HCEC 1CT (cell line): ENCODE measurements at places on chromosomes 4 and X.

DNA sequence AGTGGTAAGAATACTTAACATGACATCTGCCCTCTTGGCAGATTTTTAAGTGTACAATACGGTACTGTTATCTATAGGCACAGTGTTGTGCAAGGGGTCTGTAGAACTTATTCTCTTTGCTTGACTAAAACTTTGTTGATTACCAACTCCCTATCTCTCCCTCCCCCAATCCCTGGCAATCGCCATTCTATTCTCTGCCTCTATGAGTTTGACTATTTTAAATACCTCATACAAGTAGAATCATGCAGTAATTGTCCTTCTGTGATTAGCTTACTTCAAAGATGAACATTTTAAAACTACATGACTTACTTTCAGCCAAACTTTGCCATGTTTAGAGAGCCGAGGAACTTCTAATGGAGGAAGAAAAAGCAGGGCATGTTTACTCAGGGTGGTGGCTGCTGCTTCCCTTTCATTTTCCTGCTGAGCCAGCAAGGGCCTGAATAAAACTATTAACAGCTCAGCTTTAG is 62.4 kb downstream of the APOO start:
- DNase-seq = no peak

DNA sequence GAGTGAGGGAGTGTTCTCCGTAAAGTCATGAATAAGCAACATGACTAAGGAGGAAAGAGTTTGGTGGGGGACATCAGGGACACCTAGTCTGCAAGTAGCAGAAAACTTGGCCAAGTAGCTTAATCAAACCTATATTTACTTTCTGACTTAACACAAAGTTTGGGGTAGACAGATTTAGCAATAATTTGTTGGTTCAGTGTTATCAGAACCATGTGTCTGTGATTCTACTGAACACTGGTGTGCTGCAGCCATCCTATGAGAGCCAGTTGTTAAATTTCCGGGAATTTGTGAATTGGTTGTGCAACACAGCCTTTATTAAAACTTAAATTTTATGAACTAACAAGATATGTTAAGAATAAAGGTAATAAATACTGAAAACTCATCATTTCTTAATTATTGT is 469.3 kb downstream of the C4orf33 start:
- DNase-seq = no peak

GRCh38 chr4:67292045-67292444 is 253.3 kb downstream of the CENPC start:
- DNase-seq = no peak

- DNase-seq = no peak
These were observed 124.7 kb downstream of the HNRNPD start for GRCh38 chr4:82248903-82249632.

DNA sequence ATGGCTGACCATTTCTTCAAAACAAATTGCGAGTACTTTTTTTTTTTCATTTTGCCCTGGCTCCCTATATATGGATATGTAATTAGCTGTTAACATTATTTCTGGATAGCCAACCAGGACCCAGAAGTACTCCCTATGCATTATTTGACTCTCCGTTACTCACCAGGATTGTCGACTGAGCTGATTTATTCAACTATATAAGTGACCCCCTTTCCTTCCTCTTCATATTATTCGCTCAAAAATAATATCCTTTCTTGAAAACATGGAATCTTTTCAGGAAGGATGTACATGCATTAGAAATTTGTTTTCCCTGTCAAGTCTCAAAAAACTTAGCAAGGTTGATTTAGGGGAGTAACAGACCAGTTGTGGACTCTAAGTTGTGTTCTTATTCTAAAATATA is 114.1 kb upstream of the KLHL4 start:
- no peak for DNase-seq

DNA sequence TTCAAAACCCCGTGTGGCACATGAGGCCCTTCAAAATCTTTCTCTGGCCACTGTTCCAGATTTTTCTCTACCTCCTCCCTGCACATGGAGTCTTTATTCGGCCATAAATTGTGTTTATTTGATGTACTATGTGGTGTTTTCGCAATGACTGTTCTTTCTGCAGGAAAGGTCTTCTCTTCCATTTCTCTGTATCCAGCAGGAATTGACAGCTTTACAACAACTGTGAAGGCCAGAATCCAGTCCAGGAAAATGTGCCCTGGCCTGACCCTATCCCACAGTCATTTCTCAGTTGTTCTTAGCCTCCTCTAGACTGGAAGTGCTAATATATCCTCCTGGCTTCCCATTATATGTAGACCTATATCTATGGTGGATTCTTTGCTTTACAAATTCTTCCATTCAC is 191.4 kb downstream of the COL25A1 start:
- DNase-seq = no peak

DNA sequence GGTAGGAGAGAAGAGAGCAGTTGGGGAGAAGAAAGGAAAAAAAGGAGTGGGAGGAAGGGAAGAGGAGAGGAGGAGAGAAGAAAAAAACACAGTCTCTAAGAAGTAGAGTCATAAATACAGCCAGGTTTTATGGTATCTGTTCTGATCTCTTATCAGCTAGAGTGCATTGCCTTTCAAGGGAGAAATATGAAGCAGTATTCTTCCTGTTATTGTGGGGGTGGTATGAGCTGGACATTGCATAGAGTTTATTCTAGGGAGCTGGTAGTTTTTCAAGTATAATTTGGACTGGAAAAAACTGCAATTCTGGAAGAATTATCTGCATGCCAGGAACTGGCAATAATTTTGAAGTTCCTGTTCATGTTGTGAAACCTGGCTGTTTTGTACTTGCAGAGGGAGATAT is 54.9 kb upstream of the TAB3 start:
- no peak for DNase-seq

DNA sequence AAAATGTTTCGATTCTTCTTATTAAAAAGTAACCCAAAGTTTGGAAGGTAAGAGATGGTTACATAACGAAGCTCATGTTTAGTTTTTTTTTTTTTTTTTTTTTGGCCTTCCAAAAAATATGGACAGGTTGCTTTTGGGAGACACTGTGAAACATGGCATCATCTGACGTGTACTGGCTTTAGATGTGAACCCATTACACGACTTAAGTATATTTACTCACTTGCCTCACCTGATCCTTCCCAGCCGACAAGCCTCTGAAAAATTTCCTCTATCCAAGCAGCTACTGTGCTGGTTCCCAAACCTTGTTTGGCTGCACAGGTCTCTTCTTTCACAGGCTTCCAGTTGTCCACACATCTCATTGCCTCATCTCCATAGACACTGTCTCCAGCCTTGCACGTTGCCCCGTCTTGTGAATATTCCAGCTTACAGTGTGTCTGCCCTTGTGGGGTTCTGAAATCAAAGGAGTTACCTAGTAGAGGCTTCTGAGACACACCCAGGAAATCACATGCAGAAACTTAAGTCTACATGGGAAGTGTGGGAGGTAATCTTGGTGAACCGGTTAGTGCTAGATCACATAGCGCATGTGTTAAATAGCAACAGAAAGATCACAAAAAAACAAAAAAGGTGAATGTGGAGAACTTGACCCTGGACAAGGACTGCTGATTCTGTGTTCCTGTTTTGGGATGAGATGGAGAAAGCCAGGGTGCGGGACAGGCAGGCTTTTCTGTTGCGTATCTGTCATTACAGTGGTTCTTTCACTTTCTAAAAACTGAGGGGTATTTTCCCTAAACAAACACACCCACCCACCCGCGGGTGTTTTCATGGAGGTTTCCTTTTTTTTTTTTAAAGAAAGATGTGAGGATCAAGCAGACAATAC is 328.6 kb downstream of the ARHGAP10 start:
- DNase-seq = no peak

GRCh38 chr4:138537731-138538490 is 295.8 kb upstream of the SLC7A11 start:
- no peak for DNase-seq

DNA sequence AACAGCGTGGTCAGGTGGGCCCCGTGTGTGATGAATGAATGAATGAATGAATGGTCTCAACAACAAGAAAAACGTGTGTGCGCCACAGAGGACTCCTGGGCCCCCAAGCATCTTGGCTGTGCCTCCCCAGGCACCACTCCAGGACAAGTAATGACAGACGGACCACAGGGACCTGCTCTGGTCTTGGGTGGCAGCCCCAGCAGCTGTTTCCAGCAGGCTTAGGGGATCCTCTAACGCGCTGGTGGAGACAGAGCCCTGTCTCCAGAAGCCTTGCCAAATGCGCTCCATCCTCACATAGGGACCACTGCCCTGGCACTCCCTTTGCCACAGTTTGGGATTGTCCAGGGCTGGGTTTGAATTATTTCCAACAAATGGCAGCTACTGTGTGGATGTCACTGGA is 39.1 kb downstream of the PSAPL1 start:
- no peak for DNase-seq

DNA sequence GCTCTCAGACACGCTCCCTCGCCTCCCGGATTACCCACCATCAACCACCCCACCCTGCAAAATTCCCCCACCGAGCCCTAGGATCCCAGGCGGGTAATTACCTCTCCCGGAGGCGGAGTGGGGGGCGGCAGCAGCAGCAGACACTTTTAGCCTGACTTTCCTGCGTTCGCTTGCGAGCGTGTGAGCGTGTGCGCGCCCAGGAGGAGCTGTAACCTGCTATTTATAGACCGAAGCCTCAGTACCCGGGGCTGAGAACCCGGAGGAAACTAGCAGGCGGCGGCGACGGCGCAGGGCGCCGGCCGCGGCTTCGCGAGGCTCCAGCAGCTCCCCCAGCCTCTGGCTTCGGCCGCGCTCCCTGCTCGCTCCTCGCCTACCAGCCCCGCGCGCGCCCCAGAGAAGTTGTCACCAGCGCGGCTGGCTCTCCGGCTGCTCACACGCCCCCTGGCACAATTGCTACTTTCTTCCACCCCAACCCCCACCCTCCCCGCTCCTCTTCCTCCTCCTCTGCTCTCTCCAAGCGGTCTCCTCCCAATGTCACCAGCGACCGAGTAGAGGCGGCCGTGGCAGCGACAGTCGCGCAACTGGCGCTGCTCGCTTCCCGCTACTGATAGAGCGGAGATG is at the start of gene INPP4B:
Gene INPP4B, minus strand, starts transcription at position 194 of the 621 bp plus-strand sequence.
- DNase-seq = peak; percentile 17

DNA sequence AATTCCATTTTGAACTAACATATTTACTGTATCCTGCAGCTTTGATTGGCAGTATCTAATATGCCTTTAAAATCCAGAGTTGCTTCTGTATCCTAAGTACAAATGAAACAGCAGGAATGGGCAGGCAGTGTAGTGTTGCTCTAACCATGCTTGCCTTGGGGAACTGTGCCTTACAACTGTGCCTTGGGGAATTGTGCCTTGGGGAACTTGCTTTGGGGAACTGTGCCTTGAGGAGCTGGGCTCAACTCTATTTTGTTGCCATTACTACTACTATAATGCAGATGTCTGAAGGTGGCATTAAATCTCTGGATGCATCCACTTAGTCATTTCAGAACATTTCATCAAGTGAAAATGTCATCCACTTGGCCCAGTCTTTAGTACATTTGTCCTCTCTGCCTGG is 6.9 kb downstream of the CXCL3 start:
- DNase-seq = no peak

DNA sequence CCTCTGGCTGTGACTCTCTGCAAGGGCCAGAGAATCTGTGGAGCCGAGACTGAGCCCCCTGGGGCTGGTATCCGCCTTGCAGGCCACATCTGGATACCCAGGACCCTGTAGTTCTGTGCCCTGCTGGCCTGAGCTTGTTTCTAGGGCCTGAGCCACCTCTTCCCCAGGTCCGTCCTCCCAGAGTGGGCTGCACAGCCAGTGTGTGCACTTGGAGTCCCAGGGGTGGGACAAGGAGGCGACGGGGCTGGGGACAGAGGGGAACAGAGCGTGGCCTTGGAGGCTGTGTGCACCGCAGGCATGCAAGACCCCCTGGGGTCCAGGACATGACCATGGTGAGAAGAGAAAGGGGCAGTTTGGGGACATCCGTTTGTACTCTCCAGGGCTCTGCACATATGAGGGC is 105.5 kb downstream of the SORCS2 start:
- DNase-seq = no peak

DNA sequence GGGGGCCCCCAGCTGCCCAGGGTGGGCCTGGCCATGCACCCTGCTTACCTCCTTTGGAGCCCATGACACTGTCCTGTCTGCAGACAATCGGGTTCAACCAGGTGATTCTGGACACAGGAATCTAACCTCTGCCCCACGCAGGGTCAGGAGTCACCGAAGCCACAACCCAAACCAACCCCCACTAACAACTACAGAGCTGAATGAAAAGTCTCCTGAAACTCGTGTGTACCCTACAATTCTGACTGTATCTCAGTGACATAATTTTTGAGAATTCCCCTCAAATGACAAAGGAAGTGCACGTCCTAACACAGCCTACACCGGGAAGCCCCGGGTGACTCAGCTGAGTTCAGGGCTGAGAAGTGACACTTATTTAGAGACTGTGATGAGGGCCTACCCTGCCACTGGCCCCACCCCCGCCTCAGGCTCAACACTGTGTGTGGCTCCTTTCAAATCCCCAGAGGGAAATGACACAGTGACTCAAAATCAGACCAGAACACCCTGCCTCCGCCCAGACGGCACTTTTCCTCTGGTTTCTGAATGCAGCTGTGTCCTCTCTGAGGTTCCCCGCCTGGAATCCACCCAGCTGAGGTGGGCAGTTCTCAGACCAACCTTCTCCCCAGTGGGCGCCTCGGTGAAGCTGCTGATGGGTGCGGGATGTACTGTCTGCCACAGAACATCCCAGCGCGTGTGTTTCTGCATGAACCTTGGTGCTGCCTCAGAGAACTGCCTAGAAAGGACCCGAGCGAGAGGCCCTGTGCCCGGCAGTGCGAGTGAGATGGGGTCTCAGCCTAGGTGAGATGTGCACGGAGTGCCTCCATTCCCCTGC is 9.9 kb downstream of the TNIP2 start:
- DNase-seq = peak; percentile 12

GRCh38 chr4:153126137-153126536 is 78.1 kb upstream of the TRIM2 start:
- DNase-seq = no peak

DNA sequence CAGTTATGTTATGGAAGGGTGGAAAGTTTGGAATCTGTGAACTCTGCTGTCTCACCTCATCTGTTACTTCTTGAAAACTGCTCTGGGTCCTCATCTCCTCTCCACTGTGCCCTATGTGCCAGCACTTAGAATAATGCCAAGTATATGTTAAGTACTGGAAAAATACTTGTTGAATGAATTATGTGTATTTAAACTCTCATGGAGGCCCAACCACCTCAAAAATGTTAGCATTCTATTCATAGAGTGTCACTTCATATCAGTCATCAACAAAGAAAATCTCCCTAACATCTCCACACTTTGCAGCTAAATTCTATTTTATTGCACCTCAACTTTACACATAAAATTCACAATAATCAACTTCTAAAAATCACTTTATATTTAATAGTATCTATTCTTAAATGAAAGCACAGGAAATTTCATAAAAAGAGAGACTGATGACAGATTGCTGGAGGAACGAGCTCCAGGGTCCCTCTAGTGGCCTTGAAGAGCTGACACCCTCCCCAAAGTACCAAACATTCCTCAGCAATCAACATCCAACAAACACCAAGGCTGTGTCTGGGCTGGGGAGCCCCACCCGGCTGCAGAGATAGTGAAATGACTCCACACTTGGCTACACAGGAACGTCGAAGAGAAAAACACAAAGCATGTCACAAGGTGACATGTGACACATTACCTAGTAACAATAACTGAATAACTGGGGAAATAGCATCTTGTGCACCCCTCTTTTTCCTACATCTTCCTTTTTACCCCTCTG is 45.8 kb downstream of the SLC39A8 start:
- DNase-seq = peak; percentile 44
